ENCODE measurements at places on chromosomes 4 and X.

DNA sequence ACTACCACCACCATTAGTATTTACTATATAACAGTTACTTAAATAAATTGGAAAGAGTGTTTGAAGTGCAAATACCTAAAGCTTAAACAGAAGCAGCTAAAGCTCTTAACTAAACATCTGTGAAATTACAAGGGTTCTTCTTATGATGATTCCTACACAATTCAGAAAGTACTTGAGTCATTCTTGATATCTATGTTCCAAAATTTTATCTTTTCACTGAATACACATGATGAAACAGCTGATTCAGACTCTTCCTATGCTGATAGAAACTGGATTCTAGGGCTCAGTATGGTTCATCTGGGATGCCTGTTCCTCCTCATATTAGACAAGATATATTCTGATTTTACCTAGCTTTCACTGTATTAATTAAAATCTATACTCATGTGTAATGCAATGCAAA lies 13.6 kb downstream of the EREG start:
- DNase-seq = no peak

DNA sequence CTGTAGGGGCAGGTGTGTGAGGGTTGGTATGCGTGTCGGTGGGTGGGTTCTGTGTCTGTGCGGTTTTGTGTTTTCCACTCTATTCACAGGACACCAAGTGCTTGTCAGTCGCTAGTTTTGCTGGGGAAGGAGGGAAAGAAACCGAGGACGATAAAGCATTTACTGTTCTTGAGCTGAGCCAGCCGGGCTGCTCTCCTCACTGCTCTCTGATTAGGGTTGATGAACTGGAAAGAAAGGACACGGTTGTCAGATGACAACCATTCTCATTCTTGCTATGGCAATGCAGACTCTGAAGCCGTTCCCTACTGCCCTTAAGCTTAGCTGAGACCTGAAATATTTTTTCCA lies 832 bp downstream of the EGFL6 start:
- no peak for DNase-seq

GRCh38 chr4:132955146-132955545 lies 193.9 kb upstream of the PCDH10 start:
- no peak for DNase-seq

- DNase-seq = no peak
These were observed 13.9 kb downstream of the CYSLTR1 start for GRCh38 chrX:78313526-78313925.

GRCh38 chr4:17544831-17545234 lies 29.9 kb downstream of the CLRN2 start:
- no peak for DNase-seq

DNA sequence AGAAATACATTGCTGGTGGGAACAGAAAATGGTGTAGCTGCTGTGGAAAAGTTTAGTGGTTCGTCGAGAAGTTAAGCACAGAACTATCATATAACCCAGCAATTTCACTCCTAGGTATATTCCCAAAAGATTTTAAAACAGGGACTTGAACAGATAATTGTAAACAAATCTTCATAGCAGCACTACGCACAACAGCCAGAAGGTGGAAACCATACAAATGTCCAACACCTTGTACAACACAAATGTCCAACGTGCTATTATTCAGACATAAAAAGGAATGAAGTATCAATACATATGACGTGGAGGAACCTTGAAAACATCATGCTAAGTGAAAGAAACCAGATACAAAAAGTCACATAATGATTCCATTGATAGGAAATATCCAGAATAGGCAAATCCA lies 37.9 kb downstream of the CUL4B start:
- DNase-seq = no peak
